H4 (cell line): ENCODE measurements at places on chromosomes 3 and 15. TPM values are rescaled to one million over a fixed set of nuclear protein-coding genes. Genes with fewer than 3 reads are reported as not detected.
A peak's percentile ranks its signal among the peaks of the same experiment; 100 is the strongest.

THRB gene
- total RNA-seq: 1.2 and 4.2 TPM in 2 replicates

CCNB2 gene
- 181 and 210 TPM in 2 replicates for total RNA-seq

SUCNR1 gene
- 0.70 and 1.2 TPM in 2 replicates for total RNA-seq

CEP19 gene
- total RNA-seq: 5.4 and 6.2 TPM in 2 replicates

CACNA2D2 gene
- total RNA-seq: 0.04 TPM in 1 of 2 replicates, not detected in the other

GOLGA8S gene
- not detected in 2 replicates for total RNA-seq

- DNase-seq: no peak
Measured at GRCh38 chr3:55607175-55607574, 120.1 kb upstream of the WNT5A start.

GRCh38 chr3:176554791-176555654 is 642.3 kb downstream of the TBL1XR1 start:
- no peak for DNase-seq

DNA sequence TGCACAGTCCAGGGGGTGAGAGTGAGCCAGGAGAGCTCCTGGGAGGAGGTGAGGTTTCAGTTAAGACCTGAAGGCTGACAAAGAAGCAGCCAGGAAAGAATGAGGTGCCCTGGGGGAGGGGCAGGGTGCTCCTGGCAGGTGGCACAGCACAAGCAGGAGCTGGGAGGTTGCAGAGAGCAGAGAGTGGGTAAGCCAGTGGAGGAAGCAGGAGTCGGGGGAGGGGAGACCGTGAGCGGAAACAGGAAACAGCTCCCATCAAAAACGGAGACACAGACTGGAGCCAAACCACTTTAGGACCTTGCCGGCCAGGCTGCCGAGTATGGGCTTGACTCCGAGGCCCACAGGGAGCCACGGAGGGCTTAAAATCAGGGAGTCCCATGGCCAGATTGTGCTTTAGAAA is 12.1 kb upstream of the FBLN2 start:
- DNase-seq: no peak

- peak; percentile 86 for DNase-seq
Measured at GRCh38 chr3:152298393-152299248, 29.9 kb downstream of the MBNL1 start.

DNA sequence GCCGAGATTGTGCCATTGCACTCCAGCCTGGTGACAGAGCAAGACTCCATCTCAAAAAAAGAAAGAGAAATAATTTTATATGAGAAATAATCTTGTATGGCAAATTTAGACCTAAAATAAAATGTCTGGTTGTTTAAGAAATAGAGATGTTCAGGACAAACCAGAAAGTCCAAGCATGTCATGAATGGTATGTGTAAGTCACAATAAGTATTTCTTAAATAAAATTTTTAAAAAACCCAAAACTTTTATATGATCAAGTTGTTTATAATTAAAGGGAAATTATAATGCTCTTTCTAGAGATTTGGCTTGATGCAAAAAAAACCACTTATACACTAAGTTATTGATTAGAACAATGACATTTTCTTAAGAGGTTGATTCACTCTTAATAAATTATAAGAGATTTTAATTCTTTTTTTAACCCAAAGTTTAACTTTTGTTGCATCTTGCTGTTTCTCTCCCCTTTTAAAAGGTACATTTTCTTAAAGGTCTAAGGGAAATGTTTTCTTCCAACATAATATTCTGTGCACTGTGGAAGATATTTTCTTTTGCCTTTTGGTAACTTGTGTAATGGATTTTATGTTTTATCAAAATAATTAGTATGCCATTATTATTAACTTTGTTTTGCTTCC is 105.7 kb downstream of the RTP4 start:
- no peak for DNase-seq

DNA sequence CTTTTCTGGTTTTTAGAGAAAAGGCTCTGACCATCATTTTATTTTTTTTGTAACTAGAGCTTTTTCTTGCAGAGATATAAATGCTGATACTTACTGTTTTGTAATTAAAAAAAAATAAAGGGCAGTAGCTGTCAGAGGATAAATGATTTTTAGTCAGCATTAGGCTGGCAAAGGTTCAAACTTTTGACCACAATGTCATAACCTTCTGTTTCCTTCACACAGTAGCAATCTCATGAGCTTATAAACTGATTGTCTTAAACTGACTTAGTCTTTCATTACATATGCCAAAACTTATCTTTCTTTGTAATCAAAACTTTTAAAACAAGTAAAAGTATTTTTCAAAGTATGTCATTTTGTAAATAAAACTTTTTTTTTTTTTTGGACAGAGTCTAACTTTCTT is 841.9 kb downstream of the OTOL1 start:
- DNase-seq: no peak

GRCh38 chr15:76341366-76342057 is 4.9 kb downstream of the ISL2 start:
- no peak for DNase-seq

DNA sequence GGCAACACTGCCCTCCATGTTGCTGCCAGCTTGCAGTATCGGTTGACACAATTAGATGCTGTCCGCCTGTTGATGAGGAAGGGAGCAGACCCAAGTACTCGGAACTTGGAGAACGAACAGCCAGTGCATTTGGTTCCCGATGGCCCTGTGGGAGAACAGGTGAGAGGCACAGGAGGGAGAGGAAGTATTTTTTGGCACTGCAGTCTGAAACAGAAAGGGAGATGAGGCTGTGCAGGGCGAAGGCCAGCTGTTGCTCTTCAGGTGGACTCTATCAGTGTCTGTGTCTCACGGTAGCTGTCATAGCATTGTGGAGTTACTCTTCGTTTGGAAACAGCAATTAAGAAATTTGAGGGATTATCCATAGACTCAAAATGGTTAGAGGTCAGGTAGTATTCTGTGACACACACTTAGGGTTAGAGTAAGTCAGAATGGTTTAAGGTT is 8.0 kb downstream of the NFKBIZ start:
- no peak for DNase-seq

GRCh38 chr15:37135225-37135624 is 34.9 kb upstream of the MEIS2 start:
- no peak for DNase-seq

DNA sequence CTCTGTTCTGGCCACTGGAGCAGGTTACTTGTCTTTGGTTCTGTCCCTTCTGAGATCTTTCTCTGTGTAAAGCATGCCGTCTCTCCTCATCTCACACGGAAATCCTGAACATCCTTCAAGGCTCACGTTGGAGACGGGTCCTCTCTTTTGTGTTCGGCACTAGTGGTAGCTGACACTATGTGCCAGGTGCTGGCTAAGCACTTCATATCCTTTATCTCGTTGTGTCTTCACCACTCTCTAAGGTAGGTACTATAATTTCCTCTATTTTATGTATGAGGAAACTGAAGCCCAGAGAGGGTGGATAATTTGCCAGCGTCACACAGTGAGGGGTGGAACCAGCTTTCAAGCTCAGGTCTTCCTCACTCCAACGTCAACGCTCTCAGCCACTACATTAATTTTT is 1.2 kb downstream of the IFT122 start:
- DNase-seq: no peak

- no peak for DNase-seq
Measured at GRCh38 chr3:50924638-50925037, 249.9 kb downstream of the DOCK3 start.

DNA sequence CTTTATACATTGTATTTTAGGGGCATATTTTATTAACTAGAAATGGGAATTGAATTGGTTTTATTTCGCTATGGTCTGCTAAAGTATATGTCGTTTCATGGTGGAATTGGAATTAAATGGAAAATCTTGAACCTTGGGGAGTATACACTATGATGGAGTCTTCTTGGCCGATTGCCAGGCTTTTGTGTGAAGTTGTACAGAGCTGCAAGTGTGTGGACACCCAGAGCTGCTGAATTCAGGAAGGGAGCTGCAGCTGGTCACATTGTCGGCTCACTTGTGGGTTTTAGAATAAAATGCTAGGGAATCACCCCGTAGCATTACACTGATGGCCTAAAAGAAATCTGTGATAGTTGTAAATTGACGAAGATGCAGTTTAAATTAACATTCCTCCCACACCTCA is 35.1 kb downstream of the USP3 start:
- no peak for DNase-seq

GRCh38 chr15:64017082-64017588 is 29.1 kb downstream of the DAPK2 start:
- no peak for DNase-seq
